ENCODE measurements at places on chromosomes 3 and 15.
A peak's percentile ranks its signal among the peaks of the same experiment; 100 is the strongest.

DNA sequence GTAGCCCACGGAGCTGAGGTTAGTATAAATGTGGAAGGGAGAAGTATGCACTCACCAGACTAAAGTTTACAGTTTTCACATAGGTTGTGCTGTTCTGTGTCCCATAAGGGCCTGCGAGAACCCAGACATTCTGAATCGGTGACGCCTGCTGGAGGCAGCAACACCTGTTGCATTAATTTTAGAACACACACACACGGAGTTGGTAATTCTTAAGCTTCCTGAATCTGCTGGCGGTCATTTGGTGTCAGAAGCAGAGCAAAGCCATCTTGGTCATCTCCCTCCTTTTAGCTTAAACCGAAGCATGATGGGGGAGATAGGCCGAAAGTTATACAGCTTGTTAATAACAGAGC is 41.1 kb upstream of the AP3B2 start:
- peaks cover 9% of the 10 kb centered on the region for H3K4me1 ChIP-seq
- peak overlapping the region; percentile 78 for H3K27ac ChIP-seq
- H3K36me3 ChIP-seq, result peaks cover 9% of the 10 kb centered on the region
- peak; percentile 62 for DNase-seq
- H3K27me3 ChIP-seq, result no peaks in the 10 kb centered on the region

DNA sequence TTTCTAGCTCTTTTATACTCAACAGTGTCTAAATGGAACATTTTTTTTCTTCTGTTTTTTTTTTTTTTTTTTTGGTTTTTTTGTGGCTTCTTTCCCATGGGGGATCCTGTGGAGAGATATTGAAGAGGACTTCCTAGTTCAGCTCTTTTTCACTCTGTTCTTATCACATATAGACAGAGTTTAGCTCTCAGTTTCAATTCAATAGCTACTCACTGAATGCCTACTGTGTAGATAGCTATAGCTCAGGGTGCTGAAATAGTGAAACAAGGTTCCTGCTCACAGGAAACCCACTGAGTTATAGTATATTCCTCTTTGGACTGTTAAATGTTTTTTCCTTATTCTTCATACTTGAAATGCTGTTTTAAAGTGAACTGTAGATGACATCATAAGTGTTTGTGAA is 918.8 kb downstream of the CADM2 start:
- H3K4me1 ChIP-seq, result no peaks in the 10 kb centered on the region
- peak; percentile 20 for DNase-seq
- H3K36me3 ChIP-seq, result no peaks in the 10 kb centered on the region
- no peak overlapping the region for H3K4me3 ChIP-seq
- no peaks in the 10 kb centered on the region for H3K27me3 ChIP-seq

DNA sequence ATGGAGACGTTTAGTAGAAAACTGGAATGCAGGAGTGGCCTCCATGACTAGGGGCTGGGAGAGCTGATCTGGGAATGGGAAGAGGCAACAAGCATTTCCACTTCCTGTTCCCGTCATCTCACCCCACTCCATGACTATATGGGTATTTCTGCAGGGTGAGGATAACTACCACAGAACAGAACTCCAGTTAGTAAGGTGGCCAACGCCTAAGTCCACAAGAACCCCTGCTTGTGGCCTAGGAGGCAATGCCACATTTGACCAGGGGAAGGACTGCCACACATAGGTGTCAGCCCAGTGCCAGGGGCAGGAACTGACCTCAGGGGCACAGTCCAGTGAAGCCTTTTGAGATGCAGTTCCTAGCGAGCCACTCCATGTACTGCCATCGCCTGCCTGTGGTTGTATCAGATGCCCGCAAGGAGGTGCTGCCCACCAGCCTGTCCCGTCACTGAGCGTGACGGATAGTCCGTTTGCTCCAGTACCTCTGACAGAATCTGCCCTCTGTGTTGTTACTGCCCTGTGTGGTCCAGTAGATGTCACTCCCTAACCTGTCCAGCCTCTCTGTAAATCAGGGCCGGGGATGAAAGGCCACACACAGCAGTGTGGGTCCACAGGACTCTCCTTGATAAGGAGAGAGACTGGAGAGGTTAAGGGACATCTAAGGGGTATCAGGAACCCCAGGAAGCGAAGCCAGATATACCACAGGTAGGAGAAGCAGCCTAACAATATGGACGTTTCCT is 3.5 kb upstream of the MTFMT start:
- H3K27me3 ChIP-seq, result no peaks in the 10 kb centered on the region
- DNase-seq, result peak; percentile 81
- no peak overlapping the region for H3K27ac ChIP-seq

- no peak for DNase-seq
- no peaks in the 10 kb centered on the region for H3K36me3 ChIP-seq
- no peak overlapping the region for H3K27ac ChIP-seq
Observed at GRCh38 chr15:51193526-51193925, 98.8 kb upstream of the TNFAIP8L3 start.

DNA sequence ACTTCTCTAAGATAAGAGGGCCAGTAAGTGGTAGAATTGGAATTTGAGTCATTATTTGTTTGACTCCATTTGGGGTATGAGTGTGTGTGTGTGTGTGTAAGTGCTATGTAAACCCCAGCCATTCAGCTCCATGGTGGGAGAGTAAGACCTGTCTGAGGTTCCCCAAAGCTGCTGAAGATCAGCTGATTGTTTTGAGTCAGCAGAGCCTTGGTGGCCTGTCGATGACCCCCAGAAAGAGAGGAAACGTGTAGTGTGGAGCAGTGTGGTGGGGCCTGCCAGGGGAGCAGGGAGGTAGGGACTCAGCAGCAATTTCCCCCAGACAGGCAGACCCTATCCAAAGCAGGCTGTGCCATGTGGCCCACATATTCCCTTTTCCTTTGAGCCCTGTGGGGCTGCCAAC is 5.3 kb downstream of the DVL3 start:
- H3K27me3 ChIP-seq, result no peaks in the 10 kb centered on the region
- H3K4me1 ChIP-seq, result peaks cover 13% of the 10 kb centered on the region
- H3K36me3 ChIP-seq, result no peaks in the 10 kb centered on the region
- DNase-seq, result no peak

- H3K36me3 ChIP-seq, result no peaks in the 10 kb centered on the region
- no peaks in the 10 kb centered on the region for H3K4me1 ChIP-seq
- no peak overlapping the region for H3K27ac ChIP-seq
- DNase-seq, result peak; percentile 66
Observed at GRCh38 chr3:185983495-185984141, 45.8 kb upstream of the TRA2B start.

DNA sequence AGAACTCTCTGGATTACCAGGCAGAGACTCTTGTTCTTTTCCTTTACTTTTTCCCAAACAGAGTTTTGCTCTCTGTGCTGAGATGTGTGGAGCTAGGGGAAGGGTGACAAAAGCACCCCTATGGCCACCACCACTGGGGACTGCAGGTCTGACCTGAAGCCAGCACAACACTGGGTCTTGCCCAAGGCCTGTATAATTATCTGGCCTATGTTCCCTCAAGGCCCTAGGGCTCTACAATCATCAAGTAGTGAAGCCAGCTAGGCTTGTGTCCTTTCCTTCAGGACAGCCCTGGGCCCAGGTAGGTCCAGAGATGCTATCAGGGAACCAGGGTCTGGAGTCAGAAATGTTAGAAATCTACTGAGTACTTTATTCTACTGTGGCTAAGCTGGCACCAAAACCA is 28.4 kb downstream of the MYO1E start:
- H3K36me3 ChIP-seq, result no peaks in the 10 kb centered on the region
- no peak overlapping the region for H3K4me3 ChIP-seq
- H3K4me1 ChIP-seq, result no peaks in the 10 kb centered on the region
- no peak overlapping the region for H3K27ac ChIP-seq
- no peaks in the 10 kb centered on the region for H3K27me3 ChIP-seq

DNA sequence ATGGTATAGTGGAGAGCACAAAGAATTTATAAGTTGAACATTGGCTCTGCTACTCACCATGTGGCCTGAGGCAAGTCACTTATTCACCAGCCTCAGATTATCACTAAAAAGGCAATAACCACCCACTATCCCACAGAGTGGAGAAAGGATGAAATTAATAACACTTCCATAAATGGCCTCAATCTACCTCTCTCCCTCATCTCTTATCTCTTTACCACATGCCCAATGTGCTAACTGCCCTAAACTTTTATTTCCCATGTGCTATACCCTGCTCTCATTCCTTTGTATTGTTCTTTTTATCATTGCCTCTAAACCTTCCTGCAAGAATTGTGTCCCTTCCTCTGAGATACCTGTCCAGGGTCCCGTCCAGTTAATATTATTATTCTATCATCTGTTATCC is 26.0 kb downstream of the SLC12A6 start:
- H3K4me3 ChIP-seq, result no peak overlapping the region
- H3K27ac ChIP-seq, result no peak overlapping the region
- H3K4me1 ChIP-seq, result no peaks in the 10 kb centered on the region
- H3K36me3 ChIP-seq, result no peaks in the 10 kb centered on the region
- DNase-seq, result no peak

GRCh38 chr3:154188437-154188836 is 67.2 kb downstream of the ARHGEF26 start:
- H3K27ac ChIP-seq, result no peak overlapping the region
- no peak for DNase-seq
- H3K4me1 ChIP-seq, result no peaks in the 10 kb centered on the region
- no peak overlapping the region for H3K4me3 ChIP-seq

GRCh38 chr15:100101426-100102089 is 240.2 kb downstream of the ADAMTS17 start:
- no peaks in the 10 kb centered on the region for H3K27me3 ChIP-seq
- H3K27ac ChIP-seq, result no peak overlapping the region
- no peaks in the 10 kb centered on the region for H3K36me3 ChIP-seq
- no peaks in the 10 kb centered on the region for H3K4me1 ChIP-seq
- no peak overlapping the region for H3K4me3 ChIP-seq

DNA sequence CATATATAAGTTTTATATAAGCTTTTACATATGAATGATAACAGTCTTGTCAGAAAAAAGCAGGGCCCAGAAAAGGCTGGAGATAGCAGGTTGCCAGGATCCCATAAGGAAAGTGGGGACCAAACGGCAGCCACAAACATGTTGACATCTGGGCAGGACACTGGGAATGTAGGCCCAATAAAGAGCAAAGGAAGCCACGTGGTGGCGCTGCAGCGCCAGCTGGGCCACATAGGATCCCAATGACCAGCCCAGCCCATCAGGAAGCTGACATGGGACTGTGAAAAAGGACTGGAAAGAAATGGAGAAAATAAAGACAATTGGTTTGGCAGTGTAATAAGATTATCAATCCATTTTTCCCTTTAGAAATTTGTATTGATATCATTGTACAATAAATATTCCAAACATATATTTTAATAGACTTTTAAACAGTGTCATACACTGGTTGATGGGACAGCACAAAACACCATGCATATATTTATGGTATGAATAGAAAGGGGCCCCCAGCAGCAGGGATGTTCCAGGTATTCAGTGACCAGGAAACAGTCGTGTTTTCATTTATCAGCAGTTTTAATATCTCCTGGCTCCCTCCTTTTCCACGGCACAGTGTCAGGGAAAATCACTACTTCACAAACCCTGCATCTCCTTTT is 89.0 kb upstream of the STRIT1 start:
- no peak overlapping the region for H3K27ac ChIP-seq
- DNase-seq, result peak; percentile 48
- H3K36me3 ChIP-seq, result no peaks in the 10 kb centered on the region

DNA sequence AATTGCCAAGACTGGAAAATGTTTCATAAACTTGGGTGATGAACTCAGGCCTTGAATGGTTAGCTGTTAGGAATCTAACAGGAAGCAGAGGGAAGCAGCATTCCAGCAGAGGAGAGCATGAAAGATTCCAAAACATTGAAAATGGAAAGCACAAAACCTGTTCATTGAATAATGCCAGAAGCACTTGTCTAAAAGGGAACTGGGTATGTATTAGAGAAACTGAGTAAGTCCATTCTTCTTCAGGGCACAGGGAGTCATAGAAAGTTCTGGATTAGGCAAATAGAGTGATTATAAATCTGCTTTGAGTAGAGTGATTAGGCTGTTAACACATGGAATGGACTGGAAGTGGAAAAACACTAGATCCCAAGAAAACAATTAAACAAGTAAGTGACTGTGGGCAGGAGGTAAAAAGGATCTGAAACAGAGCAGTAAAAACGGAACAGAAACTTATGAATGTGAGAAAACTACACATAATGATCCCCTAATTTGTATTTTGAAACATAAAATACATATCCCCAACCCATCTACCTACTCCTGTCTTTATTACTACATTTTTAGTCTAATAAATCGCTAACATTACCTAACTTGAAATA is 343.4 kb downstream of the TBC1D5 start:
- peaks cover 11% of the 10 kb centered on the region for H3K4me1 ChIP-seq
- no peak overlapping the region for H3K27ac ChIP-seq
- no peaks in the 10 kb centered on the region for H3K27me3 ChIP-seq
- peak; percentile 11 for DNase-seq
- H3K4me3 ChIP-seq, result no peak overlapping the region

DNA sequence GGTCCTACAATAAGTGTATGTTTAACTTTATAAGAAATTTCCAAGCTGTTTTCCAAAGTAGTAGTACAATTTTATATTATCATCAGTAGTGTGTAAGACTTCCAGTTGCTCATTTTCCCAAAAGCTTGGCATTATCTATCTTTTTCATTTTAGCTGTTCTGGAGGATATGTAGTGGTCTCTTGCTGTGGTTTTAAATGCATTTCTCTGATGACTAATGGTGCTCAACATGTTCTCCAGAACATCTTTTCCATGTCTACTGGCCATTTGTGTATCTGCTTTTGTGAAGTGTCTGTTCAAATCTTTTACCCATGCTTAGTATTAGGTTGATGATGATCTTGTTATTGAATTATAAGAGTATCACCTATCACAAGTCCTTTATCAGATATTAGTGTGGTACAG is 13.3 kb downstream of the BCL2A1 start:
- no peak overlapping the region for H3K4me3 ChIP-seq
- H3K4me1 ChIP-seq, result no peaks in the 10 kb centered on the region
- H3K27me3 ChIP-seq, result no peaks in the 10 kb centered on the region
- DNase-seq, result no peak

DNA sequence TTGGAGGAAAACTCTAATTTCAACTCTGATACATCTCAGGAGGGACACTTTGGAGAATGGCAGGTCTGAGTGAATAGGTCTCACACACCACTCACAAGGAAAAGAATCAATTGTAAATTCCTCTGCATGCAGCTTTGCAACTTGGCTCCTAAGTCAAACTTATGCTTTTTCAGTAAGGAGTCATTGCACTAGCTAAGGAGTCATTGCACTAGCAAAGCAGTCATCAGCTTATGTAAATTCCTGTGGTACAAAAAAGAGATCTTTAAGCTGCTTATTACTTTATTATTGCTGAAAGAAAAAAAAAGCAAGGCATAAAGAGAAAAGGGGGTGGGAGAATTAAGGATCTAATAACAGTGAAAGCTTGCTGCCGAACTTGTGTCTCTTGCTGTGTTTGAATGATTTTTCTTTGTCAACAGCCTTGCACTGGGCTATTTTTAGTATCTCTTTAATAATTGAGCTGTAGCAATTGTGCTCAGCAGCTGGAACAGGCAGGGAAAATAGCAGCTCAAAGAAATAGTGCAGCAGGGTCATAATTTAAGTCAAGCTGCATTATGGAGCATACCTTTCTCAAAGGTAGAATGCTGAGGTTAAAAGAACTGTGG is 154.3 kb upstream of the ARPP21 start:
- no peak overlapping the region for H3K4me3 ChIP-seq
- no peaks in the 10 kb centered on the region for H3K4me1 ChIP-seq
- DNase-seq, result no peak
- H3K27ac ChIP-seq, result no peak overlapping the region
